NCI-H2171 (cell line): ENCODE measurements at places on chromosomes 12 and 14.

DNA sequence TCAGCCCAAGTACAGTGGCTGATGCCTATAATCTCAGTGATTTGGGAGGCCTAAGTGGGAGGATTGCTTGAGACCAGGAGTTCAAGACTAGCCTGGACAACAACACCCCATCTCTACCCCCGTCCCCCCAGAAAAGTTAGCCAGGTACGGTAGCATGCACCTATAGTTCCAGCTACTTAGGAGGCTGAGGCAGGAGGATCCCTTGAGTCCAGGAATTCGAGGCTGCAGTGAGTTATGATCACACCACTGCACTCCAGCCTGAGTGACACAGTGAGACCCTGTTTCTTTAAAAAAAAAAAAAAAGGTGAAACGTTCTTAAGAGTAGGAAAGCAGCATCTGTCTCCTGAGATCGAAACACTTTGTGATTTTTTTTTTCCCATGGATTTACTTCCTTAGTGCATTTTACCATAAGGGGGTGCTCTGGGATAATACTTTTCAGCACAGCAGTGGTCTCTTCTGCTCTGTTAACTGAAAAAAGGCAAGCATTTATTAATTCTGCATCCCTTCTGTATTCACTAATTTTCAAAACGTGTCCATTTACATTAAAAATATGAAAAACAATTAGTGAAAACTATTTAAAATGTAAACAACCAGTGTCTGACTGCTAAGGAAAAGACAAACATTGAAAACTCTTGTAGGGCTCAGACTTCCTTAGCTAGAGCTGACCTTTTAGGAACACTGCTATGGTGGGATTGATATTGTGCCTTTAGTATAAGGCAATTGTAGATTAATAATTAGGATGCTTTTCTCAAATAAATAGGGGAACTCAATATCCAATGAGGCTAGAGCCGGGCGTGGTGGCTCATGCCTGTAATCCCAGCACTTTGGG is 31.2 kb upstream of the USP44 start:
- DNase-seq = peak; percentile 68

- DNase-seq = no peak
Measured at GRCh38 chr12:53198486-53199110, 8.5 kb downstream of the ITGB7 start.

DNA sequence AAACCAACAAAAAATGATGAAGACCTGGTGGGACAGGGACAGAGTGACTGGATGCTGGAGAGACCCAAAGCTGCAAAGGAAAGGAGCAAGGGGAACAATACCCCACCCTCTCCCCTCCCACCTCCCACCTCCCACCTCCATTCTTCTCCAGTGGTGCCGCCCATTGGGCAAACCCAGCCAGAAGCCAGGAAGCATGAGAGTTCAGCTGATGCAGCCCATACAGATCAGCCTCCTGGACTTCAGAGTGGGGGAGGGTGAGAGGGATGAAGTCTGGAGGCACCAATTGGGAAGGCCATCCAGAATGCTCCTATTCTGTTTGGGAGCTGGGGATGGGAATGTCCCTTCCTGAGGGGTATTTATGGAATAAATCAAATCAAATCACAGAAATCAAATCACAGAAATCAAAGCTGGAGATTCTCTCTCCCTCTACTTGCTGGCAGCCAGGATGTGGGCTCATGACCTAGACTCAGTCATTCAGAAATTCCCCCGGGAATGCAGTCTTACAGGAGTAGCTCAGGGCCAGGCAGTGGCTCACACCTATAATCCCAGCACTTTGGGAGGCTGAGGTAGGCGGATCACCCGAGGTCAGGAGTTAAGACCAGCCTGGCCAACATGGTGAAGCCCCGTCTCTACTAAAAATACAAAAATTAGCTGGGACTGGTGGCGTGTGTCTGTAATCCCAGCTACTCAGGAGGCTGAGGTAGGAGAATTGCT is 31.1 kb downstream of the IRF2BPL start:
- DNase-seq = no peak

- DNase-seq = no peak
Measured at GRCh38 chr14:58918066-58918738, 270.3 kb upstream of the DAAM1 start.

GRCh38 chr14:96602186-96602585 is 100.0 kb downstream of the PAPOLA start:
- no peak for DNase-seq

GRCh38 chr12:64911081-64911480 is 86.6 kb downstream of the TBC1D30 start:
- DNase-seq = no peak

GRCh38 chr12:89901906-89902642 is 193.4 kb upstream of the ATP2B1 start:
- DNase-seq = no peak

DNA sequence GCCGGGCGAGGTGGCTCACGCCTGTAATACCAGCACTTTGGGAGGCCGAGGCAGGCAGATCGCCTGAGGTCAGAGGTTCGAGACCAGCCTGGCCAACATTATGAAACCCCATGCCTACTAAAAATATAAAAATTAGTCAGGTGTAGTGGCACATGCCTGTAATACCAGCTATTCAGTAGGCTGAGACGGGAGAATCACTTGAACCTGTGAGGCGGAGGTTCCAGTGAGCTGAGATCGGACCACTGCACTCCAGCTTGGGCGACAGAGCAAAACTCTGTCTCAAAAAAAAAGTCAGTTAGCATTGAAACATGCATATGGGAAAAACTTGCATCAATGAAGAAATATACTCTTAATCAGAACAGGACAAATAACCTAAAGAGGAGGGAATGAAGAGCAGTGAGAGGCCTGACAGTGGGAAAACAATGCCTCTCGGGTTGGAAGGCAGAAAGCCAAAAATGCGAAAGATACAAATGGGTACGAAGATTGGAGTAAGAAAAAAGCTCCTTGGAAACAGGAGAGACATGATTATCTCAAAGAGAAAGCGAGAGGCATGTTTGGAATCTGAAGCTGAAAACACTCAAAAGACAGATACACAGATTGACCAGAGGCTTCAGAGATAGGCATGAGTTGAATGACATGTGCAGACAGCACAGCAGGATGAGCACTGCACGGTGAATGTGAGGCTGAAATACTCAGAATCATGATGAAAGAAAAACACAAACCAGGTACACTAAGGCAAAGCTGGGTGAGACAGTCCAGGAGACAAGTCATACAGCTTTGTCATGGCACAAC is 30.6 kb downstream of the RESF1 start:
- DNase-seq = no peak

GRCh38 chr14:39109893-39110715 is 4.0 kb upstream of the GEMIN2 start:
- no peak for DNase-seq

GRCh38 chr14:47966076-47966810 is 290.8 kb upstream of the MDGA2 start:
- DNase-seq = no peak

GRCh38 chr12:91109148-91109564 is 2.1 kb downstream of the LUM start:
- no peak for DNase-seq

- no peak for DNase-seq
Measured at GRCh38 chr14:72851635-72852034, 42.3 kb downstream of the DPF3 start.

DNA sequence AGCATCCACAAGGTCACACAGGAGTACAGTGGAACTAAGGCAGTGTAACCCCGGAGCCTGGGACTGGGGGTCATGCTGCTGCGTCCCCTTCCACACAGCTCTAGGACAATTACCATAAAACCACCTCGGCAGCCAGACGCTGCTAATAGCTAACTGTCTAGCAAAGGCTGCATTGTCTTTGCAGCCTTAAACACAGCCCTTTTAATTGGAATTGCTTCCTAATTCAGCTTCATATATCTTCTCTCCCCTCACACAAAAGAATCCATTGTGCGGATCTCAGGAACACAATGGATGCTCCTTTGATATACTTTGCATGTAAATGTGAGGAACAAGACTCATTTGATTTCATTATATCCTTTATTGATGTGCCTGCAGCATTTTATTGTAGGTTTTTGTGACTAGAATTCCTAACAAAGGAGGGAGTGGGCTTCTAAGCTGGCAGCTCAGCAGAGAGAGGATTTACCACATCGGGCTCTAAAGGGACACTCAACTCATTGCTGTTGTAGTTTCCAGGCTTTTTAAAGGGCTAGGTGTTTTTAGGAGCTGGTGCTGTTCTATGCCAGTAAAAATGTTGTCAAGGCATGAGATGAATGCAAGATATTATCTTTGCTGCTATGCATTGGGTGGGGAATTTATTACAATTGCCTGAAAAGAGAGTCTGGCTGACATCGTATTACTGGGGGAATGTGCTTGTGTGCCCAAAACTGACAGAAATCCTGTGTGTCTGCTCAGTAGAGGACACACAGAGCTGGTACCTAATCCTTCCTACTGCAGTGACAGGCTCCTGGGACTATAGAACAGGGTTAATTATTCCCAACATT is 30.4 kb upstream of the DACT1 start:
- no peak for DNase-seq

DNA sequence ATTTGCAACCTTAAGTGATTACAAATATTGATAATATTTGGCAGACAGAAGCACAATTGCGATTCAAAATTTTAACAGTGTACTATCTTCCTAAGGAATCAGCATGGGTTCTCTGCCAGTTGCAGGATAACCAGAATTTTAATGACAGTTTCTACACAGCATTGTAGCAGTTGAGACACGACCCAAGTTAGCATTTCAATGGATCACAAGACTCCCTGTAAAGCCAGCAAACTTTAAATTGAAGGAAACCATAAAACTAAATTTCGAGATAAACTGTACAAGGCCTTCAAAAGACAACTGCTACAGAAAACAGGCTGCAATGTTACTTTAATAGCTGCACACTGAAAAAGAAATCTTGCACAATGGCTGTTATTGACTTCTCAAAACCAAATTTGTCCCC is 154.9 kb downstream of the MED13L start:
- DNase-seq = no peak

DNA sequence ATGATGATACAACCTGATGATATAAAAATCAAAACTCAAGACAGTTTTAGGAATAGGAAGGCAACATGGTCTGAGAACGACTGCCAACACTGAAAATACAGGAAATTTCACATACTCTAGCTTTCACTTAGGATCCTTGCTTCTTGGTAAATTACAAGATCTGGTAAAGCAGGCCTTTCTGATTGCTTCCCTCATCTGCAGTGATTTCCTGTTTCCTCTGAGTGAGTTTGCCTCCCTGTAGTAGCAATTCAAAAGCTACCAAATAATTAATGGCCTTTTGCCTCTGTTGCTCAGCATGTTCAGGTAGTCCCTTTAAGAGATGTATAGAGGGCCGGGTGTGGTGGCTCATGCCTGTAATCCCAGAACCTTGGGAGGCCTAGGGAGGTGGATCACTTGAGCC is 2.0 kb upstream of the IRAK3 start:
- DNase-seq = no peak

GRCh38 chr14:28565345-28565744 is 201.2 kb upstream of the FOXG1 start:
- no peak for DNase-seq

GRCh38 chr12:122951979-122952892 is 14.0 kb downstream of the ABCB9 start:
- peak; percentile 36 for DNase-seq

DNA sequence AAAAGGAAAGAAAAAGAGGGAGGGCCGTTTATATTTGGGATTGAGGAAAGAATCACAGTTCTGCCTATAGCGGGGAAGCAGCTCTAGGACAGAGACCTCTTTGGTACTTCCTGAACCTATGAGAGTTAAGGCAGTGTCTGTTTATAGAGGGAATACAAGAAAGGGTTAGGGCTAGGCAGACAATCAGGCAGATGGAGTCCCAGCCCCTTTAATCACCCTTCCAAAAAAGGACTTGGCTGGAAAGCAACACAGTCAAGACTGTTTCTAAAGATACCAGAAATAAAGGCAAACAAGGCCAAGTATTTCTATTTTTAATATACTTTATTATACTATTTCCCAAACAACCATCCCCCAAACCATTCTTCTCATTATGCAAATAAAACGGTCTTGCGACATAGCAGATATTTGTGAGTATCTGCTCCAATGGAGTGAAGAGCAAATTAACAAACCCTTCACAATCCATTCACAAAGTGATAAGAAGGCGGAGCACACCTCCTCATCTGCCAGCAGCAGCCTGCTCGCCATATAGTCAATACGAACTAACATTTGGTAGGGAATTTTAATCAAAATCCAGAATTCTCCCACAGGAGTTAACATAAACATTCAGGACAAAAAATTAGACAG is 697 bp upstream of the GRIP1 start:
- DNase-seq = no peak

- no peak for DNase-seq
Measured at GRCh38 chr14:25400607-25401206, 350.8 kb upstream of the STXBP6 start.

DNA sequence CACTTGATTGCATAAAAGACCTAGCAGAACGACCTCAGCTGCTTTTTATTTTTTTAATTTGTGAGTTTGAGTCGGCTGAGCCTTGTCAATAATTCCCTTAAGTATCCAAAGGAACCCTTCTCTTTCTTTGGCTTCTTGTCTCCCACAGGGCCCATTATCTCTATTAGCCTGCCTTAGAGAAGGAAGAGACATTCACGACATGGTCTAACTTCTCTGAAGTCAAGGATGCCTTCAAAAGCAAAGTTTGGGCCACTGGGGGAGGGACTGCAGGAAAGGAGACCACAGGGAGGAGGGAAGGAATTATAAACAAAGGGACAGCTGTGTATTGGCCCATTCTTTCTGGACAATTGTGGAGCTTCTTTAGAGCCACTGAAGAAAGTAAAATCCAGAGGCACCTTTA is 126.4 kb downstream of the BRMS1L start:
- DNase-seq = no peak

DNA sequence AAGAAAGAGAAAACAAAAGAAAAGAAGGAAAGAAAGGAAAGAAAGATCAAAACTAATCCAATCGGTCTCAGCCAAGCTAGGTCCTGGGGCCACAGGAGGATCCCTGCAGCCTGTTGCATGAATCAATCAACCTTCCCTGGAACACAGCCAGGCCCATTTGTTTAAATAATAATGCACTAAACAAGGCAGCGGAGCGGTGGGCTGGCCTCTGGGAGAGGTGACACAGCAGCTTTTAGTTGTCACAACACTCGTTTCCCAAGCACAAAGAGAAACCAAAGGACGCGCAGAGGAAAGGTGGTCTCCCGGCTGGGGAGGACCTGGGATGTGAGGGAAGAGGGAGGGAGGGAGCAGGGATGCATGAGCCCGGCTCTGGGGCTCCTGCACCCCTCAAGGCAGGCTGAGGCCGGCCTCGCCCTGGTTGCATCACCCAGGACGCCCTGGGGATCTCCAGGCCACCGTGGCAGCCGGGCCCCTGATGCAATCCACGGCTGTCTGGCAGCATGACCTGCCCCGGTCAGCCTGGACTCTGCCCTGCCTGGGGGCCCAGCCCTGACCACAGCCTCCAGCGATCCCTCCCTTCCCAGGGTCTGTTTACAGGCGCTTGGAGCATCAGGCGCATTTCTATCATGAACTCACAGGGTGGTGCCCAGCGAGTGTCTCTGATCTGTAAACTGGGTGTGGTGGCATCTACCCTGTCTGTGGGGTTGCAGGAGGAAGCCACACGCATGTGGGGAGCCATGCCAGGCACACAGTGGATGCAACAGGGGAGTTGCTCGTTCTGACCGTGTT is 32.5 kb downstream of the MMP17 start:
- peak; percentile 45 for DNase-seq
